ENCODE measurements at places on chromosomes 1 and 21.

- no peak for DNase-seq
Measured at GRCh38 chr1:88145752-88146151, 538.3 kb upstream of the PKN2 start.

DNA sequence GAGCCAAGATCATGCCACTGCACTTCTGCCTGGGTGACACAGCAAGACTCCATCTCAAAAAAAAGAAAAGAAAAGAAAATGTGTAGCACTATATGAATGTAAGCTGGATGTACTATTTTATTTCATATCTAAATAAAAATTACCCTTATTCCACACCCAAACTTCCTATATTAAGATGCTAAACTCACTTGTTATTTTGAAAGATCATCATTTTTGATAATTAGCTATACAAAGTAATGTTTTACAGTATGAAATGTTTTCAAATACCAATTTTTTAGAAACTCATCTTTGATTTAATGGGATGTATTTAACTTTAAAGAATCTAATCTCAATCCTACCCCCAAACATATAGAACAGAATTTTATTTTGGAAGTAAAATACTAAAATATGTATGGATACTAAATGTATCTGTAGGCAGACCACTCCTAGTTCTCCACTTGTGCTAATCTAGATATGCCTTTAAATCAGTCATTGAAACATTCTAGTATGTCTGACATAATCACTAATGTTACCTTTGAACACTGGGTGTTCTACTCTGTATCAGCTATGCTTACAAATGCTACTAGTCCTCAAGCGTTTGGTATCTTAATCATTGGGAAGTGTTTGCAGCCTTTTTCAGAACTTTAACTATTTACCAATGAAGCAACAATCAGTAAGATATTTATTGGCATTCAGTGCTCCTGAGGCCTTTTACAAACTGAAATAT lies 12.9 kb downstream of the MIER1 start:
- DNase-seq = no peak

DNA sequence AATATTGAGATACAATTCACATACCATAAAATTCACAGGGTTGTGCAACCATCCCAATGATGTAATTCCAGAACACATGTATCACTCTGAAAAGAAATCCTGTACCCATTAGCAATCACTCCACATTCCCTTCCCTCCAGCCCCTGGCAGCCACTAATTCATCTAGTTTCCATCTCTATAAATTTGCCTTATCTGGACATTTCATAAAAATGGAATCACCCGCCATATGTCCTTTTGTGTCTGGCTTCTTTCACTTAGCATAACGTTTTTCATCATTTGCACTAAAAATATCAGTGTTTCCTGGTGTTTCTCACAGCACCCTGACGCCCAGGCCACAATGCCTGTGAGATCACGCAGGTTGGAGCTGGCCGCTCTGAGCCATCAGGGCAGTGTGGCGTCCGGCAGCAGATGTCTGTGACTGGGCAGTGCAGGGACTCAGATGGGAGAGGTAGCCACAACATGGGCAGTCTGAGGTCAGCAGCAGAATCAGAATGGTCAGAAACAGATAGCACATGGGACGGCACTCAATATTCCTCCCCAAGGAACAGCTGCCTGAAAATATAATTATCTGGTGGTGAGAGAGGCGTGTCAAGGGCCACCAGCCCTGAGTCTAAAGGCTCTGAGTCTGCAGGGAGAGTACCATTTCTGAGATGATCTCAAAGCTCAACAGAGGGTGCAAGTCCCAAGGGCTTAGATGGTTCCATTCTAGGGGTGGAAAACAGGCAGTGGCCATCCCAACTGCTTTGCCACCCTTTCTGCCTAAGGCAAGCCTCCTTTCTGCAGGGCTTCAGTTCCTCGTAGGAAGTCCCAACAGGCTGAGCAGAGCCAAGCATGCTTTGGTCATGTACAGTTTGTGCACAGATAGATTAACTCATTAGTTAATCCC lies 129.4 kb upstream of the EDN2 start:
- no peak for DNase-seq

DNA sequence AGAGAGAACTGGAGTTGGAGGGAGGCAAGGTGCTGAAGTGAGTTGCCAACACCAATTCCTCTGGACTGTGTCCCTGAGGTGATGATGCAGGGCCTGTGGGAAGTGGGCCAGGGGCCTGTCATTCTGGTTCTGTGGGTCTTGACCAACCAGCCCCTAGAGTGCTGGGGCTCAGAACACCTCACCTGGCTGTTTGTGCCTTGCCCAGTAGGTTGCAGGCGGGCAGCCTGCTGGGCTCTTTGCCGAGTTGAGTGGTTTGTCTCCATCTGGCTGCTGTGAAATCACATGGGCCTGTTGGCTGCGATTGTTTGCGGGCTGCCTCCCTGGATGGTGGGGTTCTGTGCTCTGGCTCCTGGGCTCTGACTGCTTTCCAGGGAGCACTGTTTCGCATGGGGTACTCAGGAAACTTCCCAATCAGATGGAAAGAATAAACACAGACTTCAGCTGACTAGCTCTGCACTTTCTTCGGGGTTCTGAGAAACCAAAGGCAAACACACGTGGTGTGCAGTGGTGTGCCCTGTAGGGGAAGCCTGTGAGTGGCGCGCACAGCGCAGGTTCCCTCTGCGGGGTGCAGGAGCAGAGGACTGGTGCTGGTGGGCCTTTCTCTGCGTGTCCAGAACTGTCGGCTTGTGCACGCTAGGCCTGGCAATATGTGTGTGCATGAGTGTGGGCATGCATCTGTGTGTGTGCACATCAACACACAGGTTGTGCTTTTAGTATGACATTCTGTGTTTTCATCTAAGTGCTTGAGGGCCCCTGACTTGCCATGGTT lies 95.1 kb downstream of the RHOU start:
- peak; percentile 81 for DNase-seq

DNA sequence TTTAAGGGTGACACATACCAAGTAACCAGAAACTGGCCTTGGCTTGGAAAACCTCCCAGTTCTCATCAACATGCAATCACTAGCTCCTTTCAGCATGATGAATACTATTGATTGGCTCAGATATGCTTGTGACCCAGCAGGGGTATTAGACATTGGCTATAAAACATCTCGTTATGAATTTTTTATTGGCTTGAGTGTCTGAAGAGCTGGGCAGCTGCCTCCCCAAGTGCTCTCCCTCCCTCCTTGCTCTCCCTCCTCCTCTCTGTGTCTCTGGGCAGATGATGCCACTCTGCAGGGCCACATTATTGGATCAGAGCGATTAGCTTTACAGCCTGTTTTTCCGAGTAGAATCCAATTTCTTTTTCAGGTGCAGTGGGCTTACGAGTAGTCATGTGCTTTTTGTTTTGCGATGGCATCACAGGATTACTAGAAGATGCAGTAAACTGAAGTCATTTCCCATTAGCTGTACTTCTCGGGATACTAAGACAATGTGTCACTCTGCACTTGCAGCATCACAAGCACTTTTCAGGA lies 79.3 kb upstream of the ATF3 start:
- peak; percentile 94 for DNase-seq

DNA sequence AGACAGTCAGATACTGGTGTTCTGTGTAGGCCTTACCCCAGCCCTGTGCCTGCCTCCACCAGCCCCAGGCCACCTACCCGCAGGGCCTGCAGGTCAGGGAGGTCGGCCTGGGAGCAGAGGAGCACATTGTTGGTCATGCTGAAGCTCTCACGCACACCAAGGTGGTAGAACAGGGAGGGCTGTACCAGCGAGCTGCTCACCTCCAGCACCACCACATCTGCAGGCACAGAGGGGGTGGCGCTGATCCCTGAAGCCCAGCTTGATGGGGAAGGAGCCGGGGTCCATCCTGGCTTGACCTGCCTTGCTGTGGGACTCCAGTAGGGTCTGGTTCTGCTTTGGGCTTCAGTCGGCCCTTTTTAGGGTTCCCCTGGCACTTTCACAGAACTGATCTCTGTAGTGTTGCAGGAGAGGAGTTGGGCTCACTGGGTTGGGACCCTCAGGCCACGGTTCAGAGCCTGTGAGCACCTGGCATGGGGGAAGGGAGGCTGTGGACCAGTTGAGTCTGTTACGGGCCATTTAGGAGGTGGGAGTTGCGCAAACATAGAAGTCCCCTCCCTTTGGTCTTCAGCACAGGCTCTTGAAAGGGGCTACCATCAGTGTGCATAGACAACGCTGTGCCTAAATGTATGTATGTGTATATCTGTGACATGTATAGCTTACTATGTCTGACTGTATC lies 1.9 kb downstream of the MAP3K6 start:
- DNase-seq = no peak

GRCh38 chr1:229028987-229029878 lies 241.7 kb upstream of the RAB4A start:
- peak; percentile 91 for DNase-seq

- peak; percentile 30 for DNase-seq
Measured at GRCh38 chr1:151457911-151458801, 1.1 kb downstream of the POGZ start.

- peak; percentile 4 for DNase-seq
Measured at GRCh38 chr1:73411479-73411878, 786.5 kb downstream of the LRRIQ3 start.

- no peak for DNase-seq
Measured at GRCh38 chr1:94688646-94689045, 131.5 kb upstream of the SLC44A3 start.

GRCh38 chr21:41442481-41443186 lies 16.6 kb downstream of the MX1 start:
- no peak for DNase-seq

DNA sequence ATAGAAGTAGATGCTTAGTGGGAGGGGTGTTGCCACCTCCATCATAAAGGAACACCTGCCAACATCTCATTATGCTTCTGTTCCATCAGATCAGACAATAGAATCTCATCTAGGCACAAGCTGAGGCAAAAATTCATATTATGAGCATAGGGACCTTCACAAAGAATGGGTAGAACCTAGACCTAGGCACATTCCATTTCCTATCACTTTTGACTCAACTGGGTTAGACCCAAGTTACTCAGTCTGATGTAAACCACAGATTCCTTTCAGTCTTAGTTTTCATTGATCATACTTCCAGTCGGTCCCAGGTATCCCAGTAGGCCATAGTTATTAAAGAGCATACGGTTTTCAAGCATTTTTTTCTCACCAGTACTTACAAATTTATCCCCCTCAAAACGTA lies 21.7 kb downstream of the XCL1 start:
- no peak for DNase-seq

DNA sequence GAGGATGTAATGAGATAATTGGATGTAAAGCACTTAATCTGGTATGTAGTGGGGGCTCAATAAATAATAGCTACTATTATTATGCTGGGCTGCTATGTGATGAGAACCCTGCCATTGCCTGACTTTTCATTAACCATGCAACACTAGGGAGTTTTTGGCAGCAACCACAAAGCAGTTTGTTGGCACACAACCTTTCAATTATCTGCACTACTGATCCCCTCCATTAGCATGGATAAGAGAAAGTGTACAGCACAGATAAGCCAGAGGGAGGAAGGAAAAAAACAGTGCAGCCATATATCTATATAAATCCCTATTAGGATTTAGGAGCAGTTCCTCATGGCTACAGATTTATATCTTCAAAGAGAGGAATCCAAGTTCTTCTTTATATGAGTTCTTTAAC lies 498.5 kb downstream of the NUF2 start:
- DNase-seq = no peak

GRCh38 chr1:221164029-221164428 lies 284.8 kb downstream of the HLX start:
- DNase-seq = no peak

- peak; percentile 94 for DNase-seq
Measured at GRCh38 chr1:61253059-61253735, 170.8 kb downstream of the NFIA start.

GRCh38 chr1:156859523-156860112 lies 701 bp upstream of the INSRR start:
- DNase-seq = peak; percentile 26

- DNase-seq = no peak
Measured at GRCh38 chr1:3119725-3120124, 50.7 kb downstream of the PRDM16 start.

GRCh38 chr1:43074244-43074643 lies 97.8 kb downstream of the EBNA1BP2 start:
- DNase-seq = no peak

DNA sequence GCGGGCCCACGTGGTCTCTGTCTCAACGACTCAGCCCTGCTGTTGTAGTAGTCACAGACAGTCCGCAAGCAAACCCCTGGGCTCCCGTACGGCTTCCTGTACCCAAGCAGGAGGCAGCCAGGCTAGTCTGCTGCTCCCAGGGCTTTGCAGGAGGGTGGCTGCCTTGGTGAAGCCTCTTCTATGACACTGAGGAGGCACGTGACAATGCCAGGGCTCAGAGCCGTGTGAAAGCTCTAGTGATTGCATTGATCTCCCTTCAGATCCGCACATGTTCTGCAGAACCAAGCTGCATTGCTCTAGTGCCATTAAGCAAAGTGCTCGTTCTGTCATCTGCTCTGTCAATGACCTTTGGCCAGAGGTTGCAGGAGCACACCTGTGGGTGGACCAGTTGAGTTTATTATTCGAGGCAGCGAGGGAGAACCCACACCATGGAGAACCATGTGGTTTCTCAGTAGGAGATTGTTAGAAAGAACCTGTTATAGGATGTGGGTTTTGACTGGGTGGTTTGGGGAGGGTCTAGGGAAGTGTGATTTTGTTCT lies 18.0 kb downstream of the UMODL1 start:
- no peak for DNase-seq

- DNase-seq = no peak
Measured at GRCh38 chr1:6461051-6461530, 4.9 kb downstream of the TNFRSF25 start.

- no peak for DNase-seq
Measured at GRCh38 chr1:203954788-203955552, 93.6 kb downstream of the SNRPE start.

DNA sequence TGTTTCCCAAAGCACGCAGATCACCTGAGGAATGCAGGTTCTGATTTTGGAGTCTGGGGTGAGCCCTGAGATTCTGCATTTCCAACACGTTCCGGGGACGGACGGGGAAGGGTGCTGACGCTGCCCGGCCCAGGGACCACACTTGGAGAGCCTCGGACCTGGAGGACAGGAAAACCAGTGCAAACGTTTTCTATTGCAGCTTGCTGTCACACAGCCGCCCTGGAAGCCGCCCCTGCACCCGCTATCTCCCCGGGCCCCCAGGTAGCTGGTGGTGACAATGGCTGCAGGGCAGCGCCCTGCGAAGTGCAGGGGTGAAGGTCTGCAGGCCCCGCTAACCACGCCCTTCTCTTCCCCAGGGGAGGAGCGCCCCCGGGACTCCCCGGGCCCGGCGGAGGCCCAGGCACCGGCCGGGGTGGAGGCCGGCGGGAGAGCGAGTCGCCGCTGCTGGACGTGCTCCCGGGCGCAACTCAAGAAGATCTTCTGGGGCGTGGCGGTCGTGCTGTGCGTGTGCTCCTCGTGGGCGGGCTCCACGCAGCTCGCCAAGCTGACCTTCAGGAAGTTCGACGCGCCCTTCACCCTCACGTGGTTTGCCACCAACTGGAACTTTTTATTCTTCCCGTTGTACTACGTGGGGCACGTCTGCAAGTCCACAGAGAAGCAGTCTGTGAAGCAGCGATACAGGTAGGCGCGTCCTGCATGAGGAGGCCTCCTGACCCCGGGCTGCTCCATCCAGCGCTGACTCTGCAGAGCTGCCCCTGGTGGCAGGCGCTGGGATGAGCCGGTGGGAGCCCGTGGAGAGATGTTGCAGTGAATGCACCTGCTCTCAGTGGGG lies 142.0 kb upstream of the COA6 start:
- no peak for DNase-seq

- no peak for DNase-seq
Measured at GRCh38 chr1:21914880-21915640, 22.1 kb downstream of the HSPG2 start.

- no peak for DNase-seq
Measured at GRCh38 chr1:78645723-78646122, 3.9 kb upstream of the IFI44 start.

All from NCI-H524 (cell line).